ENCODE measurements at places on chromosomes 6 and 20.

DNA sequence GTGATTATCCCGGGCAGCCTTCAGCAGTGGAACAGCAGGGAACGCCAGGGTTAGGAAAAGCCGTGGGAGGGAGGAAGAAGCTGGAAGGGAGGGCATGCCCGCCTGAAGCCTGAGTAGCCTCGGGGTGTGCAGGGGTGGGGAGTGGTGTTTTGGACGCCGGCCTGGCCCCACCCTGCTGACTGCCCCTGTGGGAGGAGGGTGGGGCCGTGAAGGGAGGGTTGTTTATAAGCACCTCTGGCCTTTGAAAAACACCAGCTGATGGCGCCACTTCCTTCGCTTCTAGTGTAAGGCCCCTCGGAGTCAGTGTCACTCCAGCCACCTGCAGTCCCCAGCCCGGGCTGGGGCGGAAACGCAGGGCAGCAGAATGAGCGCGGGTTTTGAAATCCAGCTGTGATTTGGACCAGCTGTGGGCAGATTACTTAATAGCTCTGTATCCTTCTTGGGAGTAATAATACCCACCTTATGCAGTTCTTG lies 52.8 kb upstream of the BMP6 start:
- no peak for DNase-seq

- no peak for DNase-seq
These were observed 75.9 kb downstream of the UTRN start for GRCh38 chr6:144361016-144361415.

DNA sequence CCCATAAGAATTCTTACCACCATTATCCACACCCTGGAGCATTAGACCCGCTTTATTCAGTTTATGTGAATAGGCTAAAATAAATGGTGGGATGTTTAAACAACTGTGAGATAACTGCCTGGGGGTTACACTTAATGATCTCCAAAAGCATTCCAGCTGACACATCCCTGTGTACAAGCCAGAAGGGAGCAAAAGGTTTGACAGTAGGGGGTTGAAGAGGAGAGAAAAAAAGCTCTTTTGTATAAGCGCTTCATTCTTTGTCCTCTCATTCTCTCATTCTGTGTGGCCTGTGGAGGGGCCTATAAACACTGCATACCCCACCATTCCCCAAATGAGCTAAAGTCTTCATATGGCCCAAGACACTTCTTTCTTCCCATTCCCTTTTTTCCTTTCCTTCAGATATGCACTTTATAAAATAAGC lies 30.8 kb upstream of the COL21A1 start:
- DNase-seq, result no peak

GRCh38 chr20:54069501-54069971 lies 858 bp downstream of the BCAS1 start:
- no peak for DNase-seq

- no peak for DNase-seq
These were observed 1.5 kb downstream of the PTPRT start for GRCh38 chr20:43188234-43188653.

GRCh38 chr6:142975365-142975764 lies 30.4 kb upstream of the HIVEP2 start:
- DNase-seq, result no peak

- no peak for DNase-seq
These were observed 44.5 kb upstream of the EZR start for GRCh38 chr6:158863646-158864045.

- no peak for DNase-seq
These were observed 318.0 kb downstream of the BMP2 start for GRCh38 chr20:7085467-7085866.

GRCh38 chr6:54315656-54316055 lies 7.4 kb downstream of the TINAG start:
- no peak for DNase-seq

GRCh38 chr20:59782986-59783640 lies 150.3 kb downstream of the SYCP2 start:
- no peak for DNase-seq

DNA sequence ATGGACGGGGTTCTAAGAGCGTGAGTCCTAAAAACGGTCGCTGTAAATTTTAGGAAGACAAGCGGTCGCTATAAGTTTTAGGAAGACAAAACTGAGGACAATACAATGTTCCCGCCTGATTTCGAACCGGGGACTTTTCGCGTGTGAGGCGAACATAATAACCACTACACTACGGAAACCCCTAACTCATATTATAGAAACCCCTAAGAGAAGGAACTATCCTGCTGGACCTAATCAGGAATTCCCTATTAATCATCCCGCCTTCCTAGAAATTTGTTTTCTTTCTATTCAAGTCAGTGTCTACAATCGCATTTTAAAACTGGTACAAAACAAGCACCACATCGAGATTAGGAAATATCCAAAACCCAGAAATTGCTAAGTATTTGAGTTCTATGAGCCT lies 183.8 kb downstream of the OR2B2 start:
- DNase-seq, result no peak

GRCh38 chr6:125759184-125759902 lies 9.9 kb downstream of the HEY2 start:
- no peak for DNase-seq

DNA sequence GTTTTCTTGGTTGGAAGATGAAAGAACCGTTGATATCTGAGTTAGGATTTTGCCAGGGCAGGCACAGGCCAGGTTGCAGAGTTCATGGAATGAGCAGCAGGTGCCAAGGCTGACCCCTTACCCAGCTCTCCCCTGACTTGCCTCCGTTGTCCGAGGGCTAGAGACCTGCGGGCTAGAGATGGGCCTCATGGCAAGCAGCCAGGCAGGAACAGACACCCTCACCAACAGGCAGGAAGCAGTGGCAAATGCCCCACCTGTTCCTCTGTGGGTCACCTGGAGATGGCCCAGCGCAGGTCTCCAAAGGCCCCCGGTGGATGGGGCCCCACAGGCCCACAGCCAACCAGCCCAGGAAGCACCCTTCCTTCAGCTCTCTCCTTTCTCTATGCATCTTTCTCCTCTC lies 186.7 kb upstream of the PMEPA1 start:
- no peak for DNase-seq

- DNase-seq, result peak; percentile 99
These were observed 85.7 kb upstream of the NEDD9 start for GRCh38 chr6:11317885-11318771.

DNA sequence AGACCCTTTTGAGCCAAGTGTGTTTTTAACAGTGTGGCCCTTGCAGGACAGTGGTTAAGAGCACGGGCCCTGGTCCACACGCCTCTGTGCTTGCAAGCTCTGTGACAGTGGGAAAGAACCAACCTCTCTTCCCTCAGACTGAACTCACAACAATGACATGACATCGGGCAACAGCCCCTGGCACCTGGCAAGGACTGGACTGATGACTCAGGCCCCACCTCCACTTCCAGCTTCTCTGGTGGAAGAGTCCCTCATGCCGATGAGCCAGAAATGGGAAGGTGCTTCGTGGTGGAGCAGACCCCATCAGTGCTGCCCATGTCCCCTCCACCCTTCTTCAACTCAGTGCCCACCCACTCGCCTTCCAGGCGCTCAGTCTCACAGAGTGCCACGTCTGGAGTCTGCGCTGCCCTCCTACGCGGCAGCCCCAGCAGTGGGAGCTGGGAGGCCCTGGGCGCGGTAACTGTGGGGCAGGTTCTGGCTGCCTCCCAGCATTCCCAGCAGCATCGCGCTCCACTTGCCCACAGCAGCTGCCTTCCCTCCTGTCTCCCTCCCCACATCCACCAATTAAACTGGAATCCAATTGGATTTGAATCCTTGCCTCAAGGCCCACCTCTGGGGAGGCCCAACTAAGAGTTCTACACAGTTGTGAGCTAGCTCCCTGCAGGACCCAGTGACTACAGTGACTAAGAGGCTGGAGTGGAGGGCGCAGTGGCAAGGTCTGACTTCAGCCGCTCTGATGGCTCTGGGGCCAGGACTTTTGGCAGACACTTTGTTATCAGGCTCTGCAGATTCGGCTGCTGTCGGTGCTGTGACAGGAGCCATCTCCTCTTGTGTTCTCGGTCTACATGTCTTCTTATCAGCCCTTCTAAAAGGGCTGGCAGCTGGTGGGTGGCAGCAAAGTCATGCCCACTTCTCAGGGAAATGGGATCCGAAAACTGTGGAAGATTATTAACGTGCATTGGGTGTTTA lies 156.8 kb upstream of the MLN start:
- DNase-seq, result no peak

DNA sequence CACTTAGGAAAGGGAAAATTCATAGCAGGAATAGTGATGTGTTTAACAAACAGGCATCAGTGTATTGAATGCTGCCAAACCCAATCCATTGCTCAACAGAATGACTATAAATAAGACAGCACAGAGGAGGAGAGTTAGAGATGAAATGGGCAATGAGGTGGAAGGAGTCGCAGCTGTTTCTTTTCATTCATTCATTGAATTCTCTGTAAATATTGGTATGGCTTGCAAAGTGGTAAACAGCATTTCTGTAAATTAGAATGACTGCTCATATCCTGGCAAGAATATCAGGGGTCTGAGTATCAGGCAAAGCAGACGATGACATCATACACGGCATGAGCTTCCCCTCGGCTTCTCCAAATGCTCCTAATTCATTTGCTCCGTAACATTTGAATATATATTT lies 703.6 kb upstream of the SLC35B3 start:
- no peak for DNase-seq

- DNase-seq, result no peak
These were observed 216.2 kb downstream of the CD83 start for GRCh38 chr6:14333556-14334305.

- no peak for DNase-seq
These were observed 20.0 kb downstream of the PRPF6 start for GRCh38 chr20:64000906-64001305.

- peak; percentile 46 for DNase-seq
These were observed 44.9 kb upstream of the FAM83B start for GRCh38 chr6:54801669-54802068.

GRCh38 chr6:87070741-87071140 lies 24.2 kb downstream of the CGA start:
- no peak for DNase-seq

DNA sequence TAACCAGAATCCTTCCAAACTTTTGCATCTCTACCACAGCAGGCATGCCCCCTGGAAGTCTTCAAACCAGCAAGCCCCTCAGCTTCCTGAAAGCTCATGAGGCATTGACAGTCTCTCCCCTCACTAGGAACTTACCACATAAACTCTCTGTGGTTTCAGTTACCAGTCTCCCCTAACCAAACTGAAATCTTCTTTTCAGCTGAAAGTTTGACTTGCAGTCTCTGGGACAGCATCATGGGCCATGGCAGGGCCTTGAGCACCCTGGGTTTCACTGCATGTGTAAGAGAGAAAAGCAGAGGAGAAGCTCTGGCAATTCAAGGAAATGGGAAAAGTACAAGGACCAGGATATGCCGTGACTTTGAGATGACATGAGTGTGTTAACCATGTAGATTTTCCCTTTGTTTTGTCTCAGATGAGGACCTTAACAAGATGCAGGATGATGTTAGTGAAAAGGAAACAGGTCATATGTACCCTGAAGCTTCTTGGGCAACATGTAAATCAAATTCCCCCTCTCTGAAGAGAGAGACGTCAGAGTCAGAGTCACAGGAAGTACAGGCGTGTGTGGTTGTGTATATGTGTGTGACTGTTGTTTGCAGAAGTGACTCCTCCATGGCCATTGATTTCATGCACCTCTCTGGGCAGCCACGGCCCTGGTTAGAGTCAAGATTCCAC lies 106.3 kb downstream of the TNFRSF21 start:
- DNase-seq, result no peak

DNA sequence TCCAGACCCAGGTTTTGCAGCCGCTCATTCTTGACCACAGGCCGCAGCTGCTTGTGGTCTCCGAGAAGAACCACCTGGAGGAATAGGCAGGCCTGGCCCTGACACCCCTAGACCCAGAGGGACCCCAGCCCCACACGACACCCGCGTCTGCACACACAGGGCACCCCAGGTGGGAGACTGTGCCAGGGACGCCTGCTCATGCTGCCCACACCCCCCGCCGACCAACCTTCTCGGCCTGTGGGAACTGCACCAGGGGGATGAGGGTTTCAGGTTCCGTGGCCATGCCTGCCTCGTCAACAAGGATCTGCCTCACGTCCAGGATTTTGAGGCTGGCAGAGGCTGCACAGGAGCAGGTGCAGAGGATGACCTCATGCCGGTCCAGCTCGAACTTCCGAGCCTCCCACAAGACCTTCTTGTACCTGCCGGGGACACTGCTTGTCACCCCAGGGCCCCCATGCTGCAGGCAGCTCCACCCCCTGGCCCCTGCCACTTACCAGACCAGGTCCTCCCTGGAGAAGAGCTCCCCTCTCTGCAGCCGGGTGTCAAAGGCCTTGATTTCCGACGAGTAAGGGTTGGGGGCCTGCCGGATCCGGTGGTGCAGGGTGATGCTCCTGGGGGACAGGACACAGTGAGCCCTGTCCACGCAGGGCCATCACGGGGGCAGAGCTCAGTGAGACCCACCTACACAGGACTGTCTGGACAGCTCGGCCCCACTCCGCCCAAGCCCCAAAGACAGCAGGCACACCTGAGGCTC lies 7.1 kb downstream of the FNDC11 start:
- no peak for DNase-seq

DNA sequence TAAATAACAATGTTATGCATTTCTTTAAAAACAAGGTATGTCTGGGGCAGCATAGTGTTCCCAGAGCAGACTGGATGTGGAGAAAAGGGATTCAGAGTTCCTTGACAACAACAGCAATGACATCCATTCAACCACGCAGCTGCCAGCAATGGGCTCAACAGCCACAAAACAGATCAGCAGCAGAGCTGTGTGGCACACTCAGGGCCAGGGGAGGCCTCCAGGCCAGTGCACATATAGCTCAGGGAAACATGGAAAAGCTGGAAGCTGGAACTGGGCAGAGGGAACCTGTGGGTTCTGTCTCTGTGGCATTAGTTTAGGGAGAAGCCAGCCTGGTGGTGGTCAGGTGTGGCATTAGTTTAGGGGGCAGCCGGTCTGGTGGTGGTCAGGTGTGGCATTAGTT lies 148.3 kb downstream of the SMOC2 start:
- no peak for DNase-seq

GRCh38 chr6:15398633-15399275 lies 152.9 kb downstream of the JARID2 start:
- no peak for DNase-seq

- DNase-seq, result no peak
These were observed 29.1 kb upstream of the SCRT2 start for GRCh38 chr20:704726-705125.

DNA sequence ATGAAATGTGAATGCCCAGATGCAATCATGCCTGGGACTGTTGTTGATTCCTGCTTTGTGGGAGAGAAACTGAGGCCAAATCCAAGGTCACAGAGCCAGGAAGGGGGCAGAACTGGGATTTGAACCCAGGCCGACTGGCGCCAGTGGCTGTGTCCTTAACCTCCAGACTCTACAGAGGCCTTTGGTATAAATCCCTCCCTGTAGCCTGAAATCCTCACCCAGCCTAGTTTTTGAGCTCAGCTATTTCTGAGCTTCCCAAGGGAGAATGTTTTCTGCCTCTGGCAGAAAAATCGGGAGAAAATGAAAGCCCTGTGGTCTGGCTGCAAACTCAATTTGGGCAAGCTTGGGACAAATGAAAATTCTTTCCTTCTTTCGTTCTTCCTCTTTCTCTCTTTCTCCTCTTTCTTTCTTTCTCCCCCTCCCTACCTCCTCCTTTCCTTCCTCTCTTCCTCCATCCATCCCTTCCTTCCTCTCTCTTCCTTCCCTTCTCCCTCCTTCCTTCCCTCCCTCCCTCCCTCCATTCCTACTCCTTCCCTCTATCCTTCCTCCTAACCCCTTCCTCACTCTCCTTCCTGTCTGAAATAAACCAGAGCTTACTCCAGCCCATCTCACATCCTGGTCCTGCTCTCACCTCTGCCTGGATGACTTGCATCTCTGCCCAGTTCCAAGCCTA lies 34.9 kb downstream of the SNAI1 start:
- no peak for DNase-seq

- DNase-seq, result peak; percentile 95
These were observed 23.1 kb upstream of the ZMYND8 start for GRCh38 chr20:47379433-47380150.

- DNase-seq, result no peak
These were observed 46.8 kb downstream of the PYGB start for GRCh38 chr20:25294459-25295385.

Data from RCC 7860 (cell line).